ENCODE measurements at places on chromosomes 2 and 18.

DNA sequence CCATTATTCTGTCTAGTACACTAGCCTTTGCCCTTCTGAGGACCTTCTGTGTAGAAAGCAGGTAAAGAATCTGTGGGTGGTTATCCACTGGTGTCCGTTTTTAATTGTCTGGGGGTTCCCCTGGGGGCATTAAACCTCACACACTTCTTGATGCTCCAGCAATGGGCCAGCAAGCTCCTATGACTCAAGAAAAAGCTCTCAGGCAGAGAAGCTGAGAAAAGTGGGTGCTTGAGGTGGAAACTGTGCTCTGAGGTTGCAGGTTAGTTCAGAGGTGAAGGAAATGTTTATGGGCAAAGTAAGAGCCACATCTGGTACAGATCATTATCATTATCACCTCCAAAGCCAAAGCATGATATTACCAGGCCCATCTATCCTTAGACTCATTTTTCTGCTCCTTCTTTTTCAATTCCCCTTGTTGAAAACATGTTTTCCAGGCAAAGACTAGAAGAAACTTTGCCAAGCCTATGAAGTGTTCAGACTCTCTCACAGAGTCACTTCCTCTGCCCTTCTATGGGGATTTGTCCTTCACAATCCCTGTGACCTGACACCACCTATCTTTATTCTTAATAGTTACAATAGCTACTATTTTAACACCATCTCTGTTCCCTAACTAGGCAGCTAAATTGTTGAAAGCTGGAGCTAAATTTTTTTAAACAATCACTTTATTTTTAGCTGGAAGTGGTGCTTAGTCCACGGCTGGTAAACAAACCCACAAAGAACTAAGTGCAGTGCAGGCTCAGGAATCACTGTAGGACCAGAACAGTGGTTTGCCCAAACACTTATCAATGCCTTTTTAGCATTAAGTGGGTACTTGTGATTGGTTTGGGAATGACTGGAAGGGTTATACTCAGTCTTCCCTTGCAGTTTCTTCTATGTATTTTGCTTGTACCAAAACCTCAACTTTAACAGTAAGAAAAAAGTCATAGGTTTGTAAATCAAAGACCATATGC is 512.8 kb upstream of the POU3F3 start:
- no peak for DNase-seq

GRCh38 chr2:108194409-108195132 is 45.2 kb upstream of the SULT1C3 start:
- no peak for DNase-seq

- DNase-seq, result peak; percentile 87
Measured at GRCh38 chr2:218898109-218898878, 17.6 kb downstream of the WNT10A start.

- DNase-seq, result no peak
Measured at GRCh38 chr18:34947711-34948125, 93.5 kb upstream of the MAPRE2 start.

DNA sequence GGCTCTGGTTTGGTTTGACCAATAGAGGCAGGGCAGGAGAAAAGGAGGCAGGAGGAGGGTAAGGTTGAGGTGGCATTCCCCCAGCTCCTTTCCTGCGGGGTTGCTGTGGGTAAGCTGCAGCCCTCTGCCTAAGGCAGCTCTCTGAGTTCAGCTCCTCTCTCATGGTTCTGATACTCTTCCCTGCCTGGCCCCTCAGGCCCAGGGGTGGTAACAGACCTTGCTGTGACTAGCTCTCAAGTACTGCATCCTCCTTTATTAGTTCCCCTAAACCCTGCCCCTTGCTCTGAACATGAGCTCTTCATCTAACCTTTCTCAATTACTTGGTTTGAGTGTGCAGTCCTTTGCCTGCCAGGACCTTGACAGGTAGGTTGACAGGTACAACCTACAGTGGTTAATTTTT is 205.5 kb downstream of the SLC4A3 start:
- DNase-seq, result no peak

DNA sequence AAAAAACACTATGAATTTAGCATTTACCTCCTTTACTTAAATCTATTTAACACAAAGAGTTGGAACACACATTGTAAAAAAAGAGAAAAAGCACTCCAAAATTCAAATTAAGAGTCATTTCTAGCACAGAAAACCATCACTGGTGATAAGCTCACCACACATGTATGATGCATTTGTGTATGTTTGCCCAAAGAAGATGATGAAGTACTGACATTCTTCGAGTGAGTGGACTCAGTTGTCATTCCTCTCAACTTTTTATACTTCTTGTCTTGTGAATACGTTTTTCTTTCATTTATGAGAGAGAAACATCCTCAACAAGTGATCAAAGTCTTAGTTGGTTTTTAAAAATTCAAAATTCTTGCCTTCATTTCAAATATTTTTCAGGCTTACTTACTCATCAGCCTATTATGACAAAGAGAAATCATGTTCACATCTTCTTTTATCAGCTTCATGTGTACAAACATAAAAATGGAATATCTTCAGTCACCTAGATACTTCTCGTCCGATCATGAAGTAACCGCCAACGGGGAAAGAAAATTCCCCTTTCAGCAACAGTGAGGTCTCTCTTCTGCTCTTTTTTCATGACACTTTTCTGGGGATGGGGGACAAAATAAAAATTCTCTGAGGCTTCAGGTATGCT is 1.5 kb downstream of the DSEL start:
- DNase-seq, result no peak

GRCh38 chr18:61323951-61324350 is 9.3 kb upstream of the CDH20 start:
- DNase-seq, result no peak

DNA sequence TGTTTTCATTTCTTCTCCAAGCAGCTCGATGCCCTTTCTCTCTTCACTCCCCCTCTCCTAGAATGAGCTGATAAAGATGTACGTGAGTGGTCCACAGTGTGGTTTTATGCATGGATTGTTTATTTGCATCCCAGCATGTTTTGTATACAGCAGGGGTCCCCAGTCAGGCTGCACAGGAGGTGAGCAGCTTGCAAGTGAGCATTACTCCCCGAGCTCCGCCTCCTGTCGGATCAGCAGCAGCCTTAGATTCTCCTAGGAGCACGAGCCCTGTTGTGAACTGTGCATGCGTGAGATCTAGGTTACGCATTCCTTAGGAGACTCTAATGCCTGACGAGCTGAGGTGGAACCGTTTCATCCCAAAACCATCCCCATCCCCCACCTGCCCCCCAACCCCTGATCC is 262.6 kb downstream of the AGAP1 start:
- DNase-seq, result no peak

DNA sequence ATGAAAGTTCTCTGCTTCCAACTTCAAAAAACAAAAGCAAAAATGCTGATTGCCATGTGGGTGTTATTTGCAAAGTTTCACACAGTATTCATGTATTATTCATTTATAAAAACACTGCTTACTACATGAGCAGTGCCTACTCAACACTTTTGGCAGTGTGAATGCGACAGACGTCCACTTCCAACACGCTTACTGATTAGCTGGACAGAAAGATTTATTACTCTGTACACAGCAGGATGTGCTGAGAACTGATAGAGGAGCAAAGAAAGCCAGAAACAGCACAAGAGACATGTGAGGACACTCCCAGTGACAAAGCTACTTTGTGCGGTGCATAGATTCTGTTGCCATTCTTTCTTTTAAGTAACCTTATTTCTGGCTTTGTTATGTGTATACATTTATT is 258.8 kb downstream of the DLGAP1 start:
- DNase-seq, result no peak

DNA sequence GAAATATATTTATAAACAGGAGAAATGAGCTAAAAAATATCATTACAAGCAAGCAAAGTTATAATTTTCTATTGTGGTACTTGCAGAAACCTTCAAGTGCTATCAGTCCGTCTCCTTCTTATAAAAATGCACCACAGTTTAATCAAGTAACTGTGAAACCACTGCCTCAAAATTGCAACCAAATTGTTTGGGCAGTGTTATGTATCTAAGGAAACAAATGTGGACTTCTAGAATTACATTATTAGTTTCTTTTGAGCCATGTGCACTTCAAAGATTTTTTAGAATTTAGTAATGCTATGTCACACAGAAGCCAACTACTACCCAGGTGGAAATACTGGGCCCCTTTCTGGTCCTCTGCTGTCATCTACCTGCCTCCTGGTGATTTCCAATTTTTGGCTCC is 495.6 kb downstream of the NYAP2 start:
- DNase-seq, result no peak

GRCh38 chr2:202780514-202781021 is 91.0 kb downstream of the ICA1L start:
- no peak for DNase-seq

DNA sequence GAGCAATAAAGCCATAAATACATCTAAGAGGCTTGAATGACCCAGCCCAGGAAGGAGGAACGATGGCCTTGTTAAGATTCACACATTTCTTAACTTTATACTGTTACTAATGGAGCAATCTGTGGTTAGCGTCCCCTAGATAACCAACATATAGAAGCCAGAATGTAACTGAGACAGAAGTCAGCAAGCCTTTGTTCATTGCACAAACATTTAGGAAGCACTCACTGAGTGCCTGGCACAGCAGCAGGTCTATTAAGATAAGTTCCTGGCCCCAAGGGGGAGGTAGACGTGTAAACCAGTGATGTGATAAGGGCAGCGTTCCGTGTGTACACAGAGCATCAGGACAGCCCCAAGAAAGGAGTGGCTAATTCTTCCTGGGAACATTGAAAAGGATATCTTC is 63.6 kb upstream of the ATL2 start:
- DNase-seq, result no peak

DNA sequence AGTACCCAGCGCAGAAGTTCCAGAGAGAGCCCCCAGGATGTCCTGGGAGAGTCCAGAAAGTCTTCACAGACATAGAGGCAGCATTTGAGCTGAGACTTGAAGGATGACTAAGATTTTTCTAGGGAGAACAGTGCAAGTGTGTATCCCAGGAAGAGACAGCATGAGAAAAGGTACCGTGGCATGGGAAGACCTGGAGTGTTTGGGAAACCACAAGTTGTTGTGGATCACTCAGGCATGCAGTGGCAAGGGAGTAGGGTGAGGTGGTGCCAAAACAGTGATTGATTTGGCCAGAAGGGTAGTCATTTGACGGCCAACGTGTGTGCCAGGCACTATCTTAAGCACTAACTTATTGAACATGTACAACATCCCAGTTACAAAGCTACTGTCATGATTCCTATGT is 24.5 kb upstream of the KCNK3 start:
- DNase-seq, result no peak

- DNase-seq, result peak; percentile 76
Measured at GRCh38 chr2:38076710-38077430, 919 bp upstream of the CYP1B1 start.

GRCh38 chr2:29201979-29202378 is 86.8 kb downstream of the CLIP4 start:
- DNase-seq, result no peak

GRCh38 chr2:128682266-128682665 is 363.6 kb upstream of the HS6ST1 start:
- DNase-seq, result no peak

DNA sequence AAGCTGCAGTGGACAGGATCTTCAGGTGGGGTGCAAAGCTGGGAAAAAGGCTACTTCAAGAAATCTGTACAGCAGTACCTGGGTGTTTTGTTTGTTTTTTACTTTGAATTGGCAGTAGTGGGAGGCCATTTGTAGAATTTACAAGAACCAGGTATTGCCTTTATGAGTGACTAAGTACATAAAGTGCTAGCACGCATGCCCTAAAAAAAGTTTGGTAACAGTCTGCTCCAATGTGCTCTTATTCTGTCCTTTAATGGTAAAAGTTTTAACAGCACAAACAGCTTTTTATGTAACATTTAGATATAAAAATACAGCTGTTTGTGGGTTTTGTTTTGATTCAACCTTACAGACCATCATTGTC is 17.2 kb downstream of the REV1 start:
- no peak for DNase-seq

GRCh38 chr2:64987956-64988419 is 1.2 kb upstream of the SLC1A4 start:
- DNase-seq, result no peak

- DNase-seq, result no peak
Measured at GRCh38 chr18:77111449-77111848, 21.1 kb downstream of the MBP start.

DNA sequence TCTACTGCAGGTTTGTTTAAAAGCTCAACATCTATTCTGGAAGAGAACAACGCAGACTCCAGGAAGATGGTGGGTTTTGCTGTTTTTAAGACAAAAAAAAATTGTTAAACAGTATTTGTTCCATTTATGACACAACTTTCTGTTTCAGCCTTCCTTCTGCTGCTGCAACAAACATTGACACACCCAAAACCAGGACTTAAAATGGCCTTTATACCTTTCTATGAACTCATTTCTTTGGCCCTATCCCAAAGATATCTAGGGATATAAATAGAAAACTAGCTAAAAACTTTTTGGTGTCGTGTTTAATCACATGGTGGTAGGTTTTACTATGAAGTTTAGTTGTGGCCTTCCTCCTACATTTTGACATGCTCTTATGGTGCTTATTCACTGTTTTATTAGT is 964 bp upstream of the GALNT3 start:
- DNase-seq, result no peak

DNA sequence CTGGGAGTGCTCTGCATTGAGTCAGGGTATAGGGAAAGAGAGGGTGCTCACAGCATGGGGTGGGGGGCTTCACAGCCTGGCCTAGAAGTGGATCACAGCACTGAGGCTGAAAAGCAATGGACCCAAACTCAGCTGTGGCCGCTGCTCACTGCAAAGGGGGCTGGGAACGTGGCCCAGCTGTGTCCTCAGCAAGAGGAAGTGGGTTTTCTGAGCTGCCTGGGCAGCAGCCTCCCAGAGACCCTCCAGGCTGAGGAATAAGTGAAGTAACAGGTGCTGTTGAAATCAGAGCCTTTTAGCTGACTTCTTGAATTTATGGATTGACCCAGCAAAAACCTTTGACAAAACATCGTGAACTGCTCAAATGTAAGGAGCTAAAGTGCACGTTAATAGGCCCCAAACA is 35.2 kb downstream of the PTGR3 start:
- no peak for DNase-seq

DNA sequence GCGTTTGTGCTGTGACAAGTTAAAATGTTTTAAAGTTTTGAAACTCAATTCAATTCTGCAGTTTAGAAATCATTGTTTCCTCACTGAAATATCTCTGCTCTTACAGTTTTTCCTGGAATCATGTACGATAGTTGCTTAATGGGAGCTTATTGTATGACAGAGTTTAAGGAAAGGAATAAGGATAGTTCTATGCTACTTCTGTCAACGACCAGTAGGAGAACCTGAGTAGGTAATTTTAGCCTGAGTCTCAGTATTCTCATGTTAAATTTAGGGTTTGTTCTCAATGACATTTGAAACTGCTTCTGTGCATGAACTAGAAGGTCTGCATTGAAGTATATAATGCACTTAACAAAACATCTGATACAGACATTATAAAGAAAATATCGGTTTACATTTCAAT is 361.1 kb downstream of the CPS1 start:
- DNase-seq, result no peak

- no peak for DNase-seq
Measured at GRCh38 chr2:177264209-177264692, 276 bp downstream of the NFE2L2 start.

GRCh38 chr2:191178806-191179514 is 28.2 kb upstream of the STAT4 start:
- no peak for DNase-seq

GRCh38 chr2:190415794-190416775 is 7.9 kb downstream of the MFSD6 start:
- no peak for DNase-seq

Data from activated naive CD8-positive, alpha-beta T cell treated with anti-CD3 and anti-CD28 coated beads, Interleukin-2, amount 10 ng/mL, durations not matched to agents 7 days and 5 days (primary cell).